ENCODE measurements at places on chromosomes 2 and 18.

GRCh38 chr2:204753841-204754240, 208.6 kb downstream of the PARD3B start:
- no peak for DNase-seq

DNA sequence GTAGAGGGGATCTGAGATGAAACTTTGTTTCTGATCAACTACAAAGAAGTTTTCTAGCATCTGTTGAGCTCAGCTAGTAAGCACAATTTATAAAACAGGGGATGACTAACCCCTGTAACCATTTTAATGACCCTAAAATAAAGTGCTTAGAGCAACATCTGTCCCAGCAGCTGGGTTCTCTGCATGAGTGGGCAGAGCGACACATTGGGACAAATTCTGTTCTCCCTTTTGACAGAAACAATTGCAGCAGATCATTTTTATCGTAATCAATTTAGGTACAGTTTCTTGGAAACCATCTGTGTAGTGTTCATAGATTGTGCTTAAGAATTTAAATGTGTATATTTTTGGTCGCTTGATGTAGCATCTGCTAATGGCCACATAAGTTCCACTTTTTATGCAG, 678.0 kb downstream of the RNF144A start:
- no peak for DNase-seq

GRCh38 chr2:178275600-178275999, 81.3 kb downstream of the OSBPL6 start:
- DNase-seq, result no peak

DNA sequence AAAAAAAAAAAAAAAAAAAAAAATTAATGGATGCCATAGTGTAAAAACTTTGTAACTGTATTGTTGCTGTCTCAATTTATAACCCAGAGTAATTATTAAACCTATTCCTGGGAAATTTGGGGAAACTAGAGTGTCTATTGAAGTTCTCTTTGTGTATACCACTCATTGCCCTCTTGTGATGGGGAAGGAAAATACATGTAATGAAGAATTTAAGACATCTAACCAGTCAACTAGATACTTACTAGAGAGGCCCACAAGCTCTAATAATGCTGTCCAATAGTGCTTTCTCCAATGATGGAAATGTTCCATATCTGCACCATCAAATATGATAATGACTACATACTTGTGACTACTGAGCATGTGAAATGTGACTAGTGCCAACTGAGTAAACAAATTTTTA, 168.5 kb upstream of the SLC39A10 start:
- no peak for DNase-seq

- no peak for DNase-seq
Observed at GRCh38 chr2:235963853-235964577, 204.2 kb downstream of the GBX2 start.

DNA sequence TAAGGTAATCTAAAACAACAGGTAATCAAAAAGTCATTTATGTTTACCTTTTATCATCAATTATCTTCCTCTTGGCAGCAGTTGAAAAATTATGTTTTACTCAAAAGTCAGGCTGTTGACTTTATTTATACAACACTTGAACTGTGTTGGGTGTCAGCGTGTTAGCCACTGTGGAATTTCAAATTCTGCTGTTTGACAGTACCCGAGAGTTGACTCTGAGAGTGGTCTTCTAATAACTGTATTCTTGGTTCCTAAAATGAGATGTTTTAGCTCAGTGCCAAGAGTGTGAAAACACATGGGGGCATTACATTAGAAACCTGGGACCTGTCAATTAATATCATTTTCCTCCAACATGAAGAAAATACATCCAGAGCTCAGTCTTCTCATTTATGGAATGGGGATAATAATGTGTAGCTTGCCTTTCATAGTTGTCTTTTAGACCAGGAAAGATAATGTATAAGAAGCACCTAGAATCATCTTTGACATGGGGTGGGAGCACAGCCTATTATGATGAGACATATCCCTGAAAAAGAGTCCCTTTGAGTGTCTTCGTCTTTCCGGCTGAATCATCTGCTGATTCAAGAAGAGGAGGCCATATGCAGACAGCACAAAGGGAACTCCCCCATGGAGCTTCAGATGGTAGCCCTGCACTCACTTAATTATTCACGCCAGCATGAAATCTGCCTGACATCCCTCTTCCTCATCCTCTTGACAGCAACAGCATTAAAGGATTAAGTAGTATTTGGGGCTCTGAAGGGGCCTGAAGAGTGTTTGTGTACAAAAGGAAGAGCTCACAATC, 89.1 kb downstream of the AFF3 start:
- no peak for DNase-seq

DNA sequence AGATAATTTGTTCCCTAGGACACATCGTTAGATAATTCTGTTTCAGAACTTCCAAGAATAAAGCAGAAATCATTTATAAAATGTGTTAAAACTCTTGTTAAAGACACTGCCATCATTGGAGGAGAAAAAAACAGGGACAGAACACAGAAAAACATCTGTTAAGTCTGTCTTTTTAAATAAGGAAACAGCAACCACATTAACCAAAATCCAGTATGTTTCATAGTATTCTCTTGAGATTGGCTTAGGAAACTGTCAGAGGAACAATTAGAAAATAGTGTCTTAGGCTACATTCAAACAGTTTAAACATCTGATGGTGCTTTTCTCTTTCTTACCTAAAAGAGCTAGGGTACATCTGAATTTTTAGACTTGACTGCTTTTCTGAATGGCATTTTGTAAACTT, 81.6 kb downstream of the PMS1 start:
- no peak for DNase-seq

- DNase-seq, result no peak
Observed at GRCh38 chr2:9974343-9974742, 22.9 kb downstream of the GRHL1 start.

DNA sequence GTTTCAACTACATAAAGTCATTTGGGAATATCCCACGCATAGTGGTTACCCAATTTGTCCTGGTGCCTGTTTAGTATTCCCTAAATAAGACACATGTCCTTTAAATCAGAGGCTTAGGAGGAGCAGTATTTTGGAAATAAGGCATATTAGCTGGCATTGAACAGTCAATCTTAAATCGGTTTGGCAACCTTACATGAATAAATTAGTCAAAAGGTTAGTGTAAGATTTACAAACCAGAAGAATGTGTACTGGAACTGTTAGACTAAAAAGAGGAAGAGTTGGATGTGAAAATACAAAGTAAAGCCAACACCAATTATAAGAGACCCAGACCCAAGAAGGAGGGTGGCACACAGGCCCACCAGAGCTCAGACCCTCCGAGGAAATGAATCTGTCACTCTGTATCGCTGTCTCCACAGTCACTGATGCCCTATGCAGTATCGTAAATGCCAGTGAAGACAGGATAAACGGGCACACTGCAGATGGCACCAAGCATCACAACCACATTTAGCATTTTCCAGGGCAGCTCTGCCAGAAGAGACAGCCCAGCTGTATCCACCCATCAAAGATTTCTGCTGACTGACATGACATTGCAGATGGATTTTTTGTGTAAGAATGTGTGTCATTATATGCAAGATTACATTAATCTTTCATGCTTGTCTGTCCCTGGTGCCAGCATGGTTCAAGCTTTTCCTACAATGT, 90.4 kb downstream of the CERKL start:
- DNase-seq, result no peak

DNA sequence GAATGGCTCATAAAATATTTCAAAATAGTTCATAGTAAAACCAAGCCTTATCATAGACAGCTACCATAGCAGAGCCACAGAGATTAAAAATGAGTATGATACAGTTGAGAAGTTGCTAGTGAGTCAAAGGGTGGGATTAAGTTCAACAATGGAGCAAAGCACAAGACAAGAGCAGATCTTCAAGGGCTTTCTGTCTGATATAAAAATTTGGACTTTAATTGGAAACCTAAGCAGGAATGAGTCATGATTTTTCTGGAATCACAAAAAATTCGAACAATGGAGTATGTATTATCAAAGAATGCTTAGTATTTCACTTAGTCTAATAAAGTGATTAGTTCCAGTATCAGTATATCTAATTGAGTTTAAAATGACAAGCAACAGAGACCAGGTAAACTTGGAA, 487.3 kb upstream of the NETO1 start:
- DNase-seq, result no peak

DNA sequence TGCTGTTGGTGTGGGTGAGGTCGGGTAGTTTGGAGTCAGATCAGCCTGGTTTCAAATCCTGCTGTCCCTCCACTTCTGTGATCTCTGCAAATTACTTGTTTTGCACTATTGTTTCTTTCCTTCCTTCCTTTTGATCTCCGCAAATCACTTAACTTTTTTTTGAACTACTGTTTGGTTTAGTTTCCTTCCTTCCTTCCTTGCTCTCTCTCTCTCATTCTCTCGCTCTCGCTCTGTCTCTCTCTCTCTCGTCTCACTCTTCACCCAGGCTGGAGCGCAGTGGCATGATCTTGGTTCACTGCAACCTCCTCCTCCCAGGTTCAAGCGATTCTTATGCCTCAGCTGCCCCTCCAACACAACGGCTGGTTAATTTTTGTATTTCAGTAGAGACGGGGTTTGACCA, 141.6 kb upstream of the ITGA6 start:
- no peak for DNase-seq

DNA sequence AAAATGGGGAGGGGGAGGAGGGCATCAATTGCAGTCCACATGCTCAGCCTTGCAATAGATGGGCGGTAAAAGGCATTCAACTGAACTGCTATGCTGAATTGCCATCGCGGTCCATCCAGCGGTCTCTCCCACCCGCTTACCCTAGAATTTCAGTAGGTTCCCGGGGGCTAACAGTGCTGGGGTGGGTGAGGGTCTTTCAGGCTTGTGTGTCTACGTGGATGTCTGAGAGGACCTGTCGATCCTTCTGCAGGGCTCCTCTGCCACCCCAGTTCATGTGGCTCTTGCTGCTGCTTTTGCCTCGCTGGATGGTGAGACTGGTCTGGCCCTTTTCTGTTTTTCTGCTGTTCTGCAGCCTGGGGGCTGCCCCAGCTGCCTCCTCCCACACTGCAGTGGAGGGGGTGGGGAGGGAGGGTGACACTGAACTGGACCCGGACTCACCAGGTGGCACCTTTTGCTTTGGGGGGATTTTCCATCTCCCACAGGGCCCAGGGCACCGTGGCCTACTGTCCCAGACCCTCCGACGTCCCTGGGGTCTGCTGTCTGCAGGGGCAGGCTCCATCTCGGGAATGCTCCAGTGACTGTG, 14.1 kb downstream of the ACKR3 start:
- DNase-seq, result no peak

GRCh38 chr2:23532391-23533337, 147.7 kb downstream of the KLHL29 start:
- DNase-seq, result no peak

GRCh38 chr18:59323931-59324622, 5.6 kb upstream of the CPLX4 start:
- DNase-seq, result no peak

DNA sequence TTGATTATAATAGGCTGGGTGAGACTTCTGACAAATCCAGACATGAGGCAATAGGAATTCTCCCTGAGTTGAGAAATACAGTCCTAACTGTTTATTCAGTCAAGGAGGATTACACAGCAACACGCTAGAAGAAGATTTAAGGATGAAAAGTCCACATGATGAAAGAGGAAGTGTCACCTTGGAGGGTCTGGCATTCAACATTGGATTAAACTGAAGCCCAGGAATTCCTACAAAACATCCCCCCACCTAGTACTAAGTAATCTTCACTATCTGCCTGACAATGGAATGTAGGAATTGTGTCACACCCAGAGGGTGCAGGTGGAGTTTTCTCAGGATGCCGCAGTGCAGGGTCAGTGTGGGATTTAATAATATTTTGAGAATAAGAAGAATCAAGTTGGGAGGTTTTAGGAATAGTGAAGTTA, 142.4 kb downstream of the SOCS6 start:
- no peak for DNase-seq

DNA sequence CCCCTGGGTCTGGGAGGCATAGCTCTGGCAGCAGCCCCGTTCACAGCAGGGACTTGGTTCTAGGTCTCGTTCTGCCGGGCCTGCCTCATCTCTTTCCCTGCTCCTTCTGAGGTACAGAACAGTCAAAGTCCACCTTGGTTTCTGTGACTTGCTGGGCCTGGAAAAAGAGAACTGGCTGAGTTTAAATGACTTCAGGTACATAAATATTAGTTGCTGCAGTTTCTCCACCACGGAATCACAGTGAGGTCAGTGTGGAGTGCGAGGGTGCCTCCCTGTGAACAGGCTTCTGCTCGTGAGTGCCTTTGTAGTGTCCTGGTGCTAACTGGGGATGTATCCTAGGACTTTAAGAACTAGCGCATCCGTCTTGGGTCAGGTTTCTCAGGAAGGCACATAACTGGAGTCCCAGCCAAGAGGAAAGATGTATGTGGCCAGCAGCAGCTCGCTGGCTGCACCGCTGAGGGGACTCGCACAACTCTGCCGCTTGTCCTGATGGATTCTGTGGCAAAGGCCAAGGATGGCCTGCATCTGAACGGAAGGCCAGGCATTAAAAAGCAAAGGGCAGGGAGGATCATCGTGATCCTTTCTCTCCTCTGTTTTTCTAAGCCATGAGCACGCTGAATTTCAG, 188.6 kb downstream of the SH3RF3 start:
- no peak for DNase-seq

DNA sequence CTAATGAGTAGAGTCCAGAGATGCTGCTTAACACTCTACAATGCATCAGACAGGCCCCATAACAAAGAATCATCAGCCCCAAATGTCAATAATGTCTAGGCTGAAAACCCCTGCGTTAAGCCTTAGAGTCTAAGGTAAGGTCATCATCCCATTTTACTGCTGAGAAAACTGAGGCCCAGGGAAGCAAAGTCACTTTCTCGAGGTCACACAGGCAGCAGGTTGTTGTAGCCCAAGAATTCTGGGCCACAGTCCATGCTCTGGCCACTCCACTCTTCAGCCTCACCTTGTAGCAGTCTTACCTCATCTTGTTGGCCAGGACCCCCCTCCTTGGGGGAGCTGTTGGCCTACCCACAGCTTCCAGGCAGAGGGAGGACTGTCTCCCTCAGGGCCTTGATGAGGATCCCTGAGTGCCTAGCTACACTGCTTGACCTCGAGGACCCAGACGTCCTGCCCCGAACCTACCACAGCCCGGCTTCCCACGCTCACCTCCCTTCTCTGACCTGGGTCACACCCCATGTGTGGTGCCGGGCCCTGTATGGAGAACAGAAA, 54.4 kb downstream of the SMAD7 start:
- no peak for DNase-seq

GRCh38 chr18:72104851-72105250, 439.3 kb downstream of the CBLN2 start:
- DNase-seq, result no peak

DNA sequence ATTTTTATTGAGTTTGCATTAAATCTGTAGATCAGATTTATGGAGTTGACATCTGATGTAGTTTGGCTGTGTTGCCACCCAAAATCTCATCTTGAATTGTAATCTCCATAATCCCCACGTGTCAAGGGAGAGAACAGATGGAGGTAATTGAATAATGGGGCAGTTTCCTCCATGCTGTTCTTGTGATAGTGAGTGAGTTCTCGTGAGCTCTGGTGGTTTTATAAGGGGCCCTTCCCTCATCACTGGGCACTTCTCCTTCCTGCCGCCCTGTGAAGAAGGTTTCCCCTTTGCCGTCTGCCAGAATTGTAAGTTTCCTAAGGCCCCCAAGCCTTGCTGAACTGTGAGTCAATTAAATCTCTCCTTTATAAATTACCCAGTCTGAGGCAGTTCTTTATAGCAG, 32.2 kb downstream of the ZC3H15 start:
- DNase-seq, result no peak
